ENCODE measurements at places on chromosomes 7 and 10. TPM values are rescaled to one million over a fixed set of nuclear protein-coding genes. Genes with fewer than 3 reads are reported as not detected.

DNA sequence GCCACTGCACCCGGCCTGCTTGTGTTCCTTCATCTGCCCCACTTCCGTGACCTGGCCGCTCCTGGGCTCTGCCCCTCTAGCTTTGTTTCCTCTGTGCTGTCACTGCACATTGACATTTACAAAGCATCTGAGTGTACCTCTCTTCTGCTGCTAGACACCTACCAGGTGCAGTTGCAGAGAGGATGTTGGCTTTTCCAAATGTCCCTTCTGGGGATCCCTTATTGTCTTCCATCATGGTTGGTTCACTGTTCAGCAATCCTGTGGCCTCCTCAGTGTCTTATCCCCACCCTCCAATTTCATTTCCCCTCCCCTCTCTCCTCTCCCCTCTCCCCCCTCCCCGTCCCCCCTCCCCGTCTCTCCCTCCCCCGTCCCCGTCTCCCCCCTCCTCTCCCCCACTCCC lies 13.8 kb downstream of the VWA2 start:
- no peak for DNase-seq

DNA sequence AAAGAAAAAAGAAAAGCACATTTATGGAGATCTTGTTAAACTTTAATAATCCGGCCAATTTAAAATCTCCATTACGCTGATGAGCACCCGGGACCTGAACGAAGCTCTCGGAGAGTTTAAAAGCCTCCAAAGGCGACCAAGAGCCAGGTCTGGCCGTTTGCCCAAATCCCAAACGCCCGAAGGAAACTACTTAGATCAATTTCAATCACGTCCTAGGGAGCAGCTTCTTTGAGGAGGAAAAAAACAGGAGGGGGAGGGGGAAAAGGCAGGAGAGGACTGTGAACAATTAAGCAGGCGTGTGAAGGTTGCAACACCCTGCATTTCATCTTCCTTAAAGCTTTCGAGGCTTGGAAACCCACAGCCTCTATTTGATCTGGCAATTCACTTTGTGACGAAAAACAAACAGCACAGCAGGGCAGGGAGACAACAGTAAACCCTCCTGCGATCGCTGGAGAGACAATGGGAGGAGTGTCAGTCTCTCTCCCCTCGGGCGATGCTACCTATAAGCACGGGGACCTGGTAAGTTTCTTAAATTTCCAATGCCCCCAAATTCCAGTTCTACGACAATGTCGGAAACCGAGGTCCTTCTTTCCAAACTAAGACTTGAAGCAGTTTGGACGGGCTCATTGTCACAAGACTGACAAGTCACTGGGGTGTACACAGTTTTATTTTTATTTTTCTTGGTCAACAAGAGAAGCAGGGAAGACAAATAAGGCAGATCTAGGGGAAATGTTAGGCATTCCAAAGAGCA lies 1.2 kb downstream of the KLF6 start:
- no peak for DNase-seq

GRCh38 chr10:24718031-24718855 lies 5.4 kb downstream of the ARHGAP21 start:
- DNase-seq = no peak

DNA sequence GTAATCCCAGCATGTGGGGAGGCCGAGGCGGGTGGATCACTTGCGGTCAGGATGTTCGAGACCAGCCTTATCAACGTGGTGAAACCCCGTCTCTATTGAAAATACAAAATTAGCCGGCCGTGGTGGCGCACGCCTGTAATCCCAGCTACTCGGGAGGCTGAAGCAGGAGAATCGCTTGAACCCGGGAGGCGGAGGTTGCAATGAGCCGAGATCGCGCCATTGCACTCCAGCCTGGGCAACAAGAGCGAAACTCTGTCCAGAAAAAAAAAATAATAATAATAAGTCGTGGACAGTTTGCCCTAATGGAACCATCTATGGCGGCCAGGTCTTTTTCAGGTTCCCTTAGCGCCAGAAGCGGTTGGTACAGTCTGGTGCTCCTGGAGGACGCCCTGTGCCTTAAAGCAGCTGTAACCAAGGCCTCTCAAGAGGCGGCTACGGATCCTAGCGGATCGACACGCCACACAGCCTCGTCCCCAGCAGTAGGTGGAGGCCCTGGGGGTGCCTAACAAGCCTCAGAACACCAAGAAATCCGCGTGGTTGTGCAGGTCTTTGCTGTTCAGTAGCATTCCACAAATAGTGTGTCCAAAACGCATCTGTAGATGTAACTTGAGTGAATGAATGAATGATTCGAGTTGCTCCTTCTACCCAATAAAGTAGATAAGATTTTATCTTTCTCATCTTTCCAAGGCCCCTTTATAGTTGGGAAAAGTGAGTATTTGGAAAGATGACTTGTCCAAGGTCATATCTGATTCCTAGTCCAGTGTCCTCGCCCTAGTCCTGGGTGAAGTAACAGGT lies 982 bp downstream of the PGAM1 start:
- DNase-seq = peak; percentile 65

GRCh38 chr7:55363386-55364170 lies 1.6 kb upstream of the LANCL2 start:
- no peak for DNase-seq

- DNase-seq = no peak
Observed at GRCh38 chr10:96269438-96270300, 1.7 kb downstream of the BLNK start.

GRCh38 chr10:107653832-107654287 lies 489.4 kb upstream of the SORCS1 start:
- no peak for DNase-seq

GRCh38 chr10:34102893-34103506 lies 712.1 kb downstream of the PARD3 start:
- DNase-seq = no peak

- peak; percentile 44 for DNase-seq
Observed at GRCh38 chr10:119100434-119101238, 3.3 kb upstream of the DENND10 start.

- DNase-seq = no peak
Observed at GRCh38 chr10:32981760-32982159, 23.7 kb upstream of the ITGB1 start.

DNA sequence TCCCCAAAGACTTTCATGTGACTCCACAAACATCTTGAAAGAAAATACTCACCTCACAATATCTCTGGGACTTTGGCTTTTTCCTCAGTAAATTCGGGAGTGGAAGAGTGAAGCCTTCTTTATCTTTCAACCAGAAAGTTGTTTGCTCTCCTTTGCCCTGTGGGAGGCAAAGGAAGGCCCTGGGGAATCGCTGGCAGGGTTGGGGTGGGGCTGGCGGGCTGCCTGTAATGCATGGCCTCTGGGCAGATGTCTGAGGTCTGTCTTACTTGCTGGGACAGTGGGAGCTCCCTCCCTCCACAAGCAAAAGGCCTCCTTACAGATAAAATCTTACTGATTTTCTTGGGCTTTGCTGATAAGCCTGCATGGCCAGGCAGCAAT lies 24.9 kb downstream of the TECTB start:
- DNase-seq = no peak

DNA sequence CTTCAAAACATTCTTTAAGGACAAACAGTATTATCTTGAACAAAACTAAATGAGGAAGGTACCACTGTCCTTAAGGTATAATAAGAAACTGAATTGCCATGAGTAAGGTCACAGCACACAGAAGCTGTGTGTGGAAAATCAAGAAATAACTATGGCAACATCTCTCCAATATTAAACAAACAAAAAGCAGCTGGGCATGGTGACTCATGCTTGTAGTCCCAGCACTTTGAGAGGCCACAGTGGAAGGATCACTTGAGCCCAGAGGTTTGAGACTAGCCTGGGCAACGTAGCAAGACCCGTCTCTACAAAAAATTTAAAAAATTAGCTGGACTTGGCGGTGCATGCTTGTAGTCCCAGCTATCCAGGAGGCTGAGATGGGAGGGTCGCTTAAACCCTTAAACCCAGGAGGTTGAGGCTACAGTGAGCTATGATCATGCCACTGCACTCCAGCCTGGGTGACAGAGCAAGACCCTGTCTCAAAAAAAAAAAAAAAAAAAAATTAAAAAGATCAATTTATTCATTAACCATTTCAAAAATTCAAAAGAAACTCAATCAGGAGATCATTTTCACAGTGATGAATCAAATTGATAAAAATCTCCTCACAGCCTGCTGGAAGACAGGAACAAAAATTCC lies 195.4 kb downstream of the SKIDA1 start:
- no peak for DNase-seq

DNA sequence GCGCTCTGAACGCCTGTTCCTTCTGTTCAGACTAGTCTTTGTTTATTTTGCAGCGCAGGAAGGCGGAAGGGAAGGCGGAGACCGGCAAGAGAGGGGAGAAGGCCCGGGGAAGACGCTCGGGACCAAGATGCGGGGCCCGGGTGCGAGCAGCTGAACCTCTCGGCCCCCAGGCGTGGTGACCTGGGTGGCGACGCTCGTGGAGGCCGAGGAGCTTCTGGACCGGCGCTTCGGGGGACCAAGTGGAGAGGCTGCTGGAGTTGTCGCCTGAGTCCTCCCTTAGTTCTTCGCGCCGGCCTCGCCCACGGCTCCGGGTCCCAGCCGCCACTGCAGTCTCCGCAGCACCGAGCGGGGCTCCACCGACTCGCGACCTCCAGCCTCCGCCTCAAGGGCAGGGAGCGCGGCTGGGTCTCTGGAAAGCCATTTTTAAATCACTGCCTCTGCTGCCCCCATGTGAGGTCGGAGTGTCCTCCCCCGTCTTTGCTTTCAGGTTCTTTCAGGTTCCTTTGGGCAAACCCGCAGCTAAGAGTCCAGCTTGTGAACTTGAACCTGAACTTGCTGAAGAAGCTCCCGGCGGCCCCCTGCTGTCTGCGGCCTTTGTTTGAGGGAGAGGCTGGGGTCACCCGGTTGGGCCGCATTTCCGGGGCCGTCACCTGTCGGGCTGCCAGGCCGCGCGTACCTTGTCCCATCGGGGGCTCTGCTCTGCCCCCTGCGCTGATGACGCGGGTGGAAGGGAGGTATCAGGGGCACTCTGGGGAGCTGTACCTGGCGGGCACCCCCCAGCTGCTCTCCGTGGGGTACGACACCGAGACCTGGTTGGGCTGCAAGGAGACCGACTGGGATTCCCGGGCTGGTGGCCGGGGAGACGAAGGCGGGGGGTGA lies 136.0 kb downstream of the KIF20B start:
- DNase-seq = peak; percentile 44

GRCh38 chr7:126819197-126819484 lies 433.6 kb downstream of the GRM8 start:
- DNase-seq = no peak

GRCh38 chr10:115026746-115027140 lies 66.4 kb upstream of the ATRNL1 start:
- no peak for DNase-seq

GRCh38 chr7:111820621-111821020 lies 258.3 kb upstream of the IMMP2L start:
- DNase-seq = no peak

DNA sequence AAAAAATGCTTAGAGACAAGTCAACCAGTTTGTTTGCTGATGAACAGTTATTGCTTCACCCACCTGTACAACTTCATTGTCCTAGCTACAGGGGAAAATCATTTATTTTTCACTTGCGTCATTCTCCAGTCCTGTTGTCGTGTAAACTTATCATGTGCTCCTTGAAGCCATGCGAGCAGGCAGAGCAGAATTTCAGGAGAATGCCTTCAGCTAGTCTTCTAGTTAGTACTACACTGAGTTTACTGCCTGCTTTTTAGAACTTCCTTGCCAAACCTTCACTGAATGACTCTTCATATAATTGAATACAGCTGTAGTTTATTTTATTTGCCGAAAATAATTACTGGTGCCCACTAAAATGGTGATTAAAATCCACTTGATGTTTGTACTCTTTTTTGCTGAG lies 15.6 kb downstream of the RPA3 start:
- DNase-seq = no peak

- DNase-seq = no peak
Observed at GRCh38 chr10:129935867-129936152, 28.3 kb downstream of the EBF3 start.

The CACNA2D1 gene
- total RNA-seq = 0.28 TPM

The ANKRD61 gene
- total RNA-seq = 0.38 TPM

The GHRHR gene
- not detected for total RNA-seq

The ARL3 gene
- 9.7 TPM for total RNA-seq

The CREB5 gene
- not detected for total RNA-seq

The SUN3 gene
- not detected for total RNA-seq

The BTBD16 gene
- not detected for total RNA-seq

The GDF2 gene
- not detected for total RNA-seq
